AG10803 (cell line): ENCODE measurements at places on chromosomes 12 and 14.

GRCh38 chr12:13790317-13790716, 191.1 kb downstream of the GRIN2B start:
- no peak for DNase-seq

DNA sequence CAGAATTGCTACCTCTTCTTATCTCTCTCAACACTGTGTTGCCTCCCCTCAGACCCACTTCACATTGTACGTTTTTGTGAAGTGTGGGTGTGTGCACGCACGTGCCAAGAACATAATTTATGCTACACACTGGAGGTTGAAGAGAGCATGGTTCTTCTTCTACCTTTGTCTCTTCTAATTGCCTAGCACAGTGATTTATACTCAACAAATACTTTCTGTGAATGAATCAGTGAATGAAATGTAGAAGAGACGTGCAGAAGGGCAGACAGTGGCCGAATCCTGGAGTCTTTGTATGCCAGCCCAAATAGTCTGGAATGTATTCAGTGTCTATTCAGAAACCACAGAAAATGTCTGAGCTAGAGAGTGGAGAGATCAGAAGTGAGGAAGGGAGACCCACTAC, 4.6 kb upstream of the SAMD4A start:
- peak; percentile 82 for DNase-seq

- DNase-seq = no peak
These were observed 93.4 kb upstream of the CPM start for GRCh38 chr12:69026336-69026735.

DNA sequence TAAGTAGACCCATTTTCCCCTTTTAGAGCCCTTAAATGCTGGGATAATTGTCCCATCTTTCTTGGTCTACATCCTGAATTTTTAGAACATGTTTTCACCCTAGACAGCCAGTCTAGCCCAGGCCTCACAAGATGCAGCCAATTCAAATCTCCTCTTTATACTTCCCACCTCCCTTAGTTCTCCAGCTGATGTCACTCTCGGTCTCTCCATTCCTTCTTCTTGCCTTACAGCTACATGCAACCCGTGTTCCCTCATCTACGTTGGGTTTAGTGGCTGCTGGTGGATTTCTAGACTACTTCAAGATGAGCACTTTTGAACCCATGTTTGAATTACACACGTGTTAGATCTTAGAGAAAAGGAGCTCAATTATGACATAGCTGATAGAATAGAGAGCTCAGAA, 132.0 kb downstream of the PPM1H start:
- peak; percentile 16 for DNase-seq

DNA sequence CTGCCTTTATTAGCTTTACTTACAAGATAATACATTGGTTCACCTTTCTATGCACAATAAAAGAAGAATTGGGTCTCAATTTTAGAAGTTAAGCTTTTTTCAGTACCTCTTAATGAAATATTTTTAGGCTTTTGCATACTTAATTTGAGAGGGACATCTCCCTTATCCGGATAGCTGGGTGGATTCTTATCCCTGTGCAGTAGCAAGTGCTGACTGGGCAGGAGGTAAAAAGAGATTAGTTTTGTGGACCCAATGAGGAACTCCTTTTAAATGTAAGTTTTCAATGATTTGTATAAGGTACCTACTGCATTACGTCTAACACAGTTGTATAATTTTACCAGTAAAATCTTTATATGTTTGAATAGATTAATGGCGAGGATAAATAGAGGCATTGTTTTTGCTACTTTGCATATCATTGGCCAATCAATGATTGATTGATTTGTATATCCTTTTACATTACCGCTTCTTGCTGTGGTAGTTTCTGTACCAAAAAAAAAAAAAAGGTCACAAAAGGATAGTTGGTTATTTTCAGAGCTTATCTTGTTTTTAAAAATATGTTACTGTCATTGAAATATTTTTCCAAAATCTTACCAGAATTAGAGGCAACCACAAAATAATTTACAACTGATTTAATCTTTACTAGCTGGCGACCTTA, 2.2 kb downstream of the CPSF6 start:
- no peak for DNase-seq
